Fibroblast of the aortic adventitia (primary cell): ENCODE measurements at places on chromosomes 12 and 14. TPM values are rescaled to one million over a fixed set of nuclear protein-coding genes. Genes with fewer than 3 reads are reported as not detected.

ISCA2 gene
- 3.1 and 12.9 TPM in 2 replicates for total RNA-seq

NTF3 gene
- 1.3 TPM in 1 of 2 replicates, not detected in the other for total RNA-seq

MYO1A gene
- total RNA-seq = 0.09 and 3.4 TPM in 2 replicates

DNA sequence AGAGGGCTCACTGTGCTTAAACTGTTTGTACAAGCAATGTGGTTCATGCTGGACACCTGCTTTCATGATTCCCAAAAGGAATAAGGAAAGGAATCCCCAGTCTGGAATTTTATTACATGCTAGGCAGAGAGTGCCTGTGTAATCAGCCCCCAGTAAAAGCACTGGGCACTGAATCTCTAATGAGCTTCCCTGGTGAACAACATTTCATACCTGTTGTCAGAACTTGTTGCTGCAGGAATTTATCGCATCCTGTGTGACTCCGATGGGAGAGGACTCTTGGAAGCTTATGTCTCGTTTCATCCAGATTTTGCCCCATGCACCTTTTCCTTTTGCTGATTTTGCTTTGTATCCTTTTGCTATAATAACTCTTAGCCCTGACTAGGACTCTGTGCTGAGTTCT is 190.2 kb upstream of the HMGA2 start:
- DNase-seq = no peak

GRCh38 chr12:27355979-27356378 is 23.3 kb downstream of the BMAL2 start:
- DNase-seq = peak; percentile 40

GRCh38 chr14:61433169-61433568 is 111.8 kb downstream of the PRKCH start:
- DNase-seq = no peak

DNA sequence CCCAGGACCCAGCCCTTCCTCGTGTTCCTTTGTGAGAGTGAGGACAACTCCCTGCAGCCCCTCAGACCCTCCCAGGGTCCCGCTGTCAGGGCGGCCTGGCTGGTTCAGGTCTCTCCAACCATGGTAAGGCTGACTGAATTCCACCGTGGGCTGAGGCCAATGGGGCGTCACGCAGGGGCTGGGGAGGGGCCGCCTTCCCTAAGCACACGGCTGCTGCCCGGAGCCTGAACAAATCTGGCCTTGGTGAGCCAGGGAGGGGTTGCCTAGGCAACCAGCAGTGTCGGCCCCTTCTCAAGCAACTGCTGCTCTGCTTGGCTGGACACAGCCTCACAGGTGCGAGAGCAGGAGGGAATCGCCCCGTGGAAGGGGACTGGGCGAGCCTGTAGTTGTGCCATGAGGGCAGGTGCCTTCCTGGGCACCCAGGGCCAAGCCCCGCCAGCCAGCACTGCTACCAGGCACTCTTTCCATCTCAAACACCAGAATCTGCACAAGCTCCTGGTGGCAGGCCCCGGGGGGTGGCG is 37.0 kb upstream of the GALNT9 start:
- DNase-seq = no peak
